ENCODE measurements at places on chromosomes 4 and X.
A peak's percentile ranks its signal among the peaks of the same experiment; 100 is the strongest.

GRCh38 chrX:776061-776460 is 145.5 kb downstream of the SHOX start:
- DNase-seq, result no peak

GRCh38 chr4:75629239-75629638 is 1.1 kb downstream of the CDKL2 start:
- DNase-seq, result no peak

DNA sequence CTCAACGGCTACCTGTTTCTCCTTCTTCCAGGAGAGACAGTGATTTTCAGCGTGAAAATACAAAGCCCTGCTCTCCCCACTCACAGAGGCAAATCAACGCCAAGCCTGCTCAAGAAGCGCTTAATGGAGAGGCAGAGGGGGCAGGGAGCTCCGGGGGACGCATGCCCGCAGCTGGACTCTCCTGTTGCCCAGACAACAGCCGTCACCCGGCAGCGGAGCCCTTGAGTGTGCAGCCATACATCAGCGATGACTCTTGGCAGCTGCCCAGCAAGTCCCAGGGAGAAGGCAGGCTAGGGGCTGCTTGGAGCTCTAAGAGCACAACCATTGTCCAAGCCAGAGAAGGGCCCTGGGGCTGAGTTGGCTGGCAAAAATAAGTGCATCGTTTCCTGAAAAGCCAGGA is 71.0 kb upstream of the AFAP1 start:
- DNase-seq, result peak; percentile 91

GRCh38 chr4:1792832-1793495 is at the start of gene FGFR3:
FGFR3 (plus strand) TSS chr4:1793293; CDS start chr4:1793935, 642 bp downstream.
- no peak for DNase-seq

GRCh38 chr4:40247350-40247749 is 50.5 kb downstream of the RHOH start:
- no peak for DNase-seq
